Stimulated activated CD8-positive, alpha-beta memory T cell treated with anti-CD3 and anti-CD28 coated beads, Interleukin-4, amount 100 ng/mL, for 1 hour (primary cell): ENCODE measurements at places on chromosomes 3 and 15.

GRCh38 chr3:45056608-45057301 is 30.7 kb downstream of the CLEC3B start:
- no peak for DNase-seq

- no peak for DNase-seq
Measured at GRCh38 chr15:40595773-40596172, 1.7 kb downstream of the KNL1 start.

GRCh38 chr3:126026761-126027160 is 57.2 kb downstream of the SLC41A3 start:
- no peak for DNase-seq

- DNase-seq: peak; percentile 15
Measured at GRCh38 chr3:52310861-52311575, 5.1 kb upstream of the DNAH1 start.

- DNase-seq: no peak
Measured at GRCh38 chr3:151443583-151443982, 17.3 kb downstream of the IGSF10 start.

DNA sequence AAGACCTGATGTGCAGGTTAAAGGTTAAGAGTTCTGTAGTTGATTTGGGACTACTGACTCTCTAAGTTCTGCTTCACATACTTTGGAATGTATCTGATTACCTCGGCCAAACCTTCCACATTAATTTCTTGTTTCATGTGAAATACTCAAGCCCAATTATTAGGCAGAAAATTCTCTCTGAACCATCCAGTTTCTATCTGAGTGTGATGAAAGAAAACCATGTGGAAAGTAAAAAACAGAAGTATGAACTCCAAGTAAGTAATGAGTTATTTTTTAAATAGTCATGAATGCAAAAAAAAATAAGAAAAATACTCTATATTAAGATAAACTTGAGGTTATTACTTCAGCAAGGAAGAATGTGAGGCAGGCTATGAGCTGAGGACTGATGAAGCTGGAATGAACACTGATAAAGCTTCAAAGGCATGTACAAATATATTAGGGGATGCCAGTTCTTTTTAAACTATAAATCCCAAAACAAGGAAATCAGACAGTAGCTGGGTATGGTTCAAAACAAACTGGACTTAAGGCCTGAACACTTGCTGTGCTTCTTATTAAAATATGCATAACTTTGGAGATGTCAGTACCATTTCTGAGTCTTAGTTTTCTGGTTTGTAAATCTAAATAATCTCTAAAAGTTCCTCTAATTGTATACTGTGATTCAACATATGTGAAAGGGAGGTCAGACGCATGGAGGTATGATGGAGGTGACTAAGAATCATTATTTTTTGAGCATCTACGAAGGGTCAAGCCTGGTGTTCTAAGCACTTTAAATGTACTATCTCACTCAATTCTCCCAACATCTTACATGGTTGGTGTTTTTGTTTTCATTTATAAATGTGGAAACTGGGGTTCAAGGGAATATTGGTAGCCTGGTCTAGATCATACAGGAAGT is 59.6 kb downstream of the COL6A6 start:
- DNase-seq: no peak

- DNase-seq: no peak
Measured at GRCh38 chr3:184471439-184471838, 90.1 kb upstream of the EPHB3 start.

- DNase-seq: no peak
Measured at GRCh38 chr3:69370156-69370883, 15.6 kb downstream of the FRMD4B start.

DNA sequence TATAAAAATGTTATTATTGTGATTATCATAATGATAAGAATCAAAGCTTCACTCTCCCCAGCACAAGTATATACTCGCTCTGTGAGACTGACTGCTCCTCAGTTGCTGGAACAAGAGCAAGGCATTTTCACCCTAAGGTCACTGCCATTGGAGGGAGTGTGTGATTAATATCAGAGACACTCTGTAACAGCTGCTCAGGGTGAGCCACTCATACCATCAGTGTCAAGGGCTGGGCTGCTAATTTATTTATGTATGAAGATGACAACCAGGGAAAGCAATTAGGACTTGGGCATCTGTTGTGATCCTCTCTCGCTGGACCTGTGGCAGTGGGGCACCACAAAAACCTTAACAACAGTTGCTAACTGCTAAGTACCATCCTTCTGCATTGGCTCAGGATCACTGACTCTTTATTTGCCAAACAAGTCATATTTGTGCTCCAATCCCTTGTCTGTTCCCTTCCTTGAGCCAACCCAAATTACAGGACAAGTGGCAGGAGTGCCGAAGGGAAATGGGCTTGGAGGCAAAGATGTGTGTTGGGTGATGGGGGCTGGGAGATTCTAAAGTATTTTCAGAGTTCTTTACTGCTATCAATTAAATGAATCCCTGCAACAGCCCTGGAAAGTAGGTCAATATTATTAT is 297.5 kb upstream of the STT3B start:
- DNase-seq: no peak

DNA sequence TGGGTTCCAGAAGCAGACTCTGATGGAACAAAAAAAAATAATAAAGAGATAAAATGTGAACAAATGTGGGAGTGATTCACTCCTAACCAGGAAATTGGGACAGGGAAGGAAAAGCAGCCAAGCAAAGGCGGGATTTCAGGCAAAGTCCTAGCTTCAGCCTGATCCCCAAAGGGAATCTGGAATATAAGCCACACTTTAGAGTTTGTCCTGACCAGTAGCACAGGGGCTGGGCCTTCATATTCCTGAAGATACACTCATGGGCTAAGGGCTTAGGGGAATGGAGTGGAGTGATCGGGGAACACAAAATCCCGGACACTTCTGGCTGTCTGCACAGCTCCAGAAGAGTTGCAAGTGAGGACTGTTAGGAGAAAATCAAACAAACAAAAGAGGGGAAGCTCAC is 135.0 kb upstream of the COL8A1 start:
- DNase-seq: no peak

GRCh38 chr15:45873781-45874180 is 239.0 kb downstream of the SQOR start:
- no peak for DNase-seq

DNA sequence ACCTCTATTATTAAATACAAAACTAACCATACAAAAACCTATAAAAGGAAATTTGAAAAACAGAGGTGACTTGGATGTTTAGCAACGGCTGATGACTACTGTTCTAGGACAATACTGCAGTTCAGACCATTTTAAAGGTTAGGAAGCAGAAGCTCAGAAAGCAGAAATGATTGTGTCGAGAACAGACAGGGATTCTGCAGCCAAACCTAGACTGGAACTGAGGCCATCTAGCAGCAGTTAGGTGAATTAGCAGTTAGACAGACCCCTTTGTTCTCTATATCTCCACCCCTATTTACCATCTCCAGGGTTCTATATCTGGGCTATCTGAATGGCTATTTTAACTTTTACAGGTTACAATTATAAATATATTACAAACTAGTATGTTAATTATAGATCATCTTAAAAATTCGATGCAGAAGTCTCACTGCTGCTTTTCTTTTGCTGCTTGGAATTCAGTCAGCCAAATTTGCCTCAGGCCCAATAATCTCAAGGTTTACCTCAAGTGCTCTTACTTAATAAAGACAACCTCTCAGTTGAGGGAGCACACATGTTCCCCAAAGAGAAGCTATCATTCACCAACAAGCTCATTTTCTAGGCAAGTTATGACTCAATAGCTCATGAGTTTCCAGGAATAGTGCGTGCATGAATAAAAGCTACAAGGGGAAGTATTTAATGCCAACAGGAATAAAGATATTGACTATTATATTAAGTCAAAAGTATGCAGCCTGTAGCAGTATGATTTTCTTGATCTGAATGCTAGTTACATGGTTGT is 9.3 kb upstream of the IL1RAP start:
- DNase-seq: no peak

- DNase-seq: no peak
Measured at GRCh38 chr3:149801639-149802038, 9.3 kb upstream of the ANKUB1 start.

- no peak for DNase-seq
Measured at GRCh38 chr3:171516765-171517164, 56.6 kb upstream of the TNIK start.

DNA sequence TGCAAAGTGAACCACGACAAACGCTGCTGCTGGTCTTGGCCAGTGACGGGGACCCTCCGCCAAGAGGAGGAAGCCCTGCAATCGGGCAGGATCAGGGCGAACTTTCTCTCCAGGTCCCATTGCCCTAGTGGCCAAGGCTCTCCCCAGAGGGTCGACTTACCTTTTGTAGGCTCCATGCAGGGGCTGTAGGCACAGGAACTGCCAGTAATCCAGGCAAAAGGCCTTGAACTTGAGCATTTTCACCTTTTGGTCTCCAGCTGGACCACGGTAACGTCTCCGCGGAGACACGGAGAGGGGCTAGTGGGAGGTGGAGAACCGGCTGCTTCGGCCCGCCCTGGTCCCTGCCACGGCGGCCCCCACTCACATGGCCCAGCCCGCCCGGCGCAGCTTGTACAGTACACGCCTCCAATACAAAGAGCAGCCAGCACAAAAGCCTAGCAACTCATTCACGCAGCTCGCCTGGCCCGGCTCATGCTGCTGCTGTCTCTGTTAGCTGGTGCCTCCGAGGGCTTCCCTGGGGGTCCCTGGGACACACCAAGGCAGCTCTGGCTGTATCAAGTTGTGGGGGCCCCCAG is 31.0 kb downstream of the IQSEC1 start:
- no peak for DNase-seq

GRCh38 chr3:187400756-187401155 is 32.6 kb downstream of the RTP4 start:
- no peak for DNase-seq

DNA sequence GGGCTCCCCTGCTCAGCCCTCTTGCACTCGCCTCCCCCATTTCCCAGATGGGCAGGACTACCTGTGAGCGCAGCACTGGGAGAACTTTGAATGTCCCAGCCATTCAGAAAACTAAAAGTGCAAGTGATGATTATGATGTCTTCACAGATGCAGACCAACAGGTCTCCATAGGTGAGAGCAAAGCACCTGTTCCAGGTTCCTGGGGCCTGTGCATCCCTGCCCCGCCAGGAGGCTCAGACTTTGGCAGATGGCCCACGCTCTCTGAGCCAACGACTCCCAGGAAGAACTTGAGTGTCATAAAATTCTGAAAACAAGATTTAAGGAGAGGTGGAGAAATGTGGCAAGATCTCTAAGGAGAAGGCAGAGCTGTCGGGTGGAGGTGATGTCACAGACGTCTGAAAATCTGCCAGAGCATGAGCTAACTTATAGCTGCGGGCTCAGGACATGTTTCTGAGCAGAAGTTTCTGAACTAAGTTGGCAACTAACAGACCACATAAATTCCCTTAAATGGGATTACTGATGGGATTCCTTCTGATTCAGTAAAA is 110.8 kb upstream of the IGF1R start:
- DNase-seq: no peak

GRCh38 chr15:59194639-59195325 is 11.9 kb upstream of the LDHAL6B start:
- DNase-seq: no peak

- no peak for DNase-seq
Measured at GRCh38 chr15:80849308-80849707, 70.1 kb downstream of the CEMIP start.

DNA sequence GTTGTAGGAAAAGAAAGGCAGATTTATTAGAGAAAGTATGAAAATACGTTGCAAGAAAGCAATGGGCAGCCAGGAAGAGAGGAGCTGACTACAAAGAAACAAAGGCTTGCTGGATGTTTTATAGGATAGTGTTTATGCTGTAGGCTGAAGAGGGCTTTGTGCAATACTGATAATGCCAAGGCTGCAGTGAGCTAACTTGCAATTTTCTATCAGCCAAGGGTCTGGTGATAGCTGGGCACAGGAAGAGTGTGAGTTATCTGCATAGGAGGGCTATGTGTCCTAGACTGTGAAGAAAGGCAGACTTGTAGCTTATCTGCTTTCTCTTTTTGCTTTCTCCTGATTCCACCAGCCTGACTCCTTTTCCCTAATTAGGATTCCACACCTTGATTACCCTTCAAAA is 51.3 kb upstream of the OSBPL11 start:
- no peak for DNase-seq

DNA sequence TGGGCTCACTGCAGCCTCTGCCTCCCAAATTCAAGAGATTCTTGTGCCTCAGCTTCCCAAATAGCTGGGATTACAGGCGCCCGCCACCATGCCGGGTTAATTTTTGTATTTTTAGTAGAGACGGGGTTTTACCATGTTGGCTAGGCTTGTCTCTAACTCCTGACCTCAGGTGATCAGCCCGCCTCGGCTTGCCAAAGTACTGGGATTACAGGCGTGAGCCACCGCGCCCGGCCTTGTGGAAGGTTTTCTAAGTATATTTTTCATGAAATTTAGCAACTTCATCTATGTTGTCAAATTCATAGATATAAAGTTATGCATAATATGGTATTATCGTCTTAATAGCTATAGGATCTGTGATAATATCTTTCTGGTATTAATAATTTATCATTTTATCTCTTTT is 275.6 kb upstream of the GRM7 start:
- DNase-seq: no peak

- DNase-seq: no peak
Measured at GRCh38 chr3:57764794-57765193, 8.7 kb downstream of the SLMAP start.

GRCh38 chr3:50494126-50494525 is 9.3 kb downstream of the CACNA2D2 start:
- DNase-seq: no peak

GRCh38 chr15:95923792-95924191 is 406.7 kb upstream of the NR2F2 start:
- DNase-seq: no peak

- no peak for DNase-seq
Measured at GRCh38 chr3:186964071-186964470, 33.7 kb downstream of the ST6GAL1 start.

DNA sequence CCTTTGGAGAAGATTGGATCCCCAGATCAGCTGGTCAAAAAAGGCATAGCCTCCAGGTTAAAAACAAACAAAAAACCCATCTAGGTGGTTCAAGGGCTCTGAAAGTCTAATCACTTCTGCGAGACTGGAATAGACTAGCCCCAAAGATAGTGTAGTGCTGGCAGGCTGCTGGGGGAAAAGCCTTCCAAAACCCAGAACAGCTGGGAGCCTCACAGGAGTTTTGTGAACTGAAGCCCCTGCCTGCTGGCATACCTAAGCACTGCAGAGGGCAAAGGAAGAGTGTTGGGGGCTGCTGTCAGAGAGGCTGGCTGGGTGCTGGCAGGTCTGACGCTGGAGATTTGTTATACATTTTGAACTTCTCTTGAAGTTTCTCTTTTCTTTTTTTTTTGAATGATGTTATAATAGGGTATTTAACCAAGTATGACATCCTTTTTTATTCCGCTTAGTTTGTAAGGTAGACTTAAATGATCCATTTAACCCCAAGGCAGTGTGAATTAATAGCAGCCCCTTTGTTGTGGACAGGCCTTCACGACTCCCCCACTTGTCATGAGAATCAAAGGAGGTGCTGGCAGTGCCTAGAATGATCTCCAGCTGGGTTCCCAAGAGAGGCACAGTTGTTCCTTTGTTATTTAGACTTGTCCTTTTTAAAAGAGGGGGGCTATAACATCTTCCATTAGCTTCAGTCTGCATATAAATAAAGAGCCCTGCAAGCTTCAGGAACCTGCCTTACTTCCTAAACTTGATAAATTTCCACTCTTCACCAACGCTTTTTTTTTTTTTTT is 53.9 kb downstream of the CRTC3 start:
- DNase-seq: no peak

GRCh38 chr15:88243895-88244787 is 12.4 kb downstream of the NTRK3 start:
- no peak for DNase-seq

GRCh38 chr3:185959609-185960521 is 22.1 kb upstream of the TRA2B start:
- no peak for DNase-seq
